Stomach (tissue), 19 donors: ENCODE measurements at places on chromosomes 5 and 9.

- no peak for DNase-seq
These were observed 28.6 kb downstream of the FKBP15 start for GRCh38 chr9:113192455-113192854.

DNA sequence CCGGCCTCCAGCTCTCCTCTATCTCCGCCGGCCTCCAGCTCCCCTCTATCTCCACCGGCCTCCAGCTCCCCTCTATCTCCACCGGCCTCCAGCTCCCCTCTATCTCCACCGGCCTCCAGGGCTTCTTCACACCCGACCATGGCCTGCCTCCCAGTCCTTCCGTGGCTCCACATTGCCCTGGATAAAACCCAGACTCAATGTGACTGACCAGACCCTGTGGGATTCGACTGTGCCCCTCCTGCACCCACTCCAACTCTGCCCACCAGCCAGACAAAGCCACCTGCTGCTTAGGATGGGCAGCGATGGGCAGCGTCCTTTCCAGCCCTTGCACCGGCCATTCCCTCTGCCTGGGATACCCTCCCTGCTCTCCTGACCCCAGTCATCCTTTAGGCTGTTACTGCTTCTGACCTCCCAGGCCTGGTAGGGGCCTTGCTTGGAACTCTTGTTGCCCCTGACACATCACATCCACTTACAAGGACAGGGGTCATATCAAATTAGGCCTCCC lies 30.5 kb upstream of the RXRA start:
- no peak for DNase-seq

GRCh38 chr5:178544166-178544834 lies 45.9 kb downstream of the COL23A1 start:
- DNase-seq: no peak

GRCh38 chr9:131986576-131986975 lies 93.1 kb downstream of the MED27 start:
- DNase-seq: no peak

DNA sequence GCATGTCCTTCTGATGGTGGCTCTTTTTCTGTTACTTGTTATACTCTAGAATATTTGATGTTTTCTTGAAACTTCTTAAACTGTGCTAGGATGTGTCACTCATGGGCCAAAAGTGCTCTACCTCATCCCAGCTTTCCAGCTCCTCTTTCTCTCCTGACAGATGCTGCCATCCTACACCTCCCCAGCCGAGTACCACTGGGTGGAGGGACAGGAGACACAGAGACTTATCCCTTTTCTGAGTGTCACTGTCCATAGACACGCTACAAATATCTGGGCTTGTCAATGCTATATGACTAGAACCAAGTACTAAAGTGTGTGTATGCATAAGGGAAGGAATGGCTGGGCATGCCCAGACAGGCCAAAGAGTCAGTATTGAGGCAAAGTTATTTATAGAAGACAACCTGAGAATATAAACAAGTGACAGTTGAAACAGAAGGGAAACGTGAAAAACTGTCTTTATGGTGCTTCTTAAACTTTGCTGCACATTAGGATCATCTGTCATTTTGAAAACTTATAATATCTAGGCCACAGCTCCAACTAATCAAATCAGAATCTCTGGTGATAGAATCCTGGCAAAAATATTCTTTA lies 188.0 kb downstream of the CARTPT start:
- no peak for DNase-seq

DNA sequence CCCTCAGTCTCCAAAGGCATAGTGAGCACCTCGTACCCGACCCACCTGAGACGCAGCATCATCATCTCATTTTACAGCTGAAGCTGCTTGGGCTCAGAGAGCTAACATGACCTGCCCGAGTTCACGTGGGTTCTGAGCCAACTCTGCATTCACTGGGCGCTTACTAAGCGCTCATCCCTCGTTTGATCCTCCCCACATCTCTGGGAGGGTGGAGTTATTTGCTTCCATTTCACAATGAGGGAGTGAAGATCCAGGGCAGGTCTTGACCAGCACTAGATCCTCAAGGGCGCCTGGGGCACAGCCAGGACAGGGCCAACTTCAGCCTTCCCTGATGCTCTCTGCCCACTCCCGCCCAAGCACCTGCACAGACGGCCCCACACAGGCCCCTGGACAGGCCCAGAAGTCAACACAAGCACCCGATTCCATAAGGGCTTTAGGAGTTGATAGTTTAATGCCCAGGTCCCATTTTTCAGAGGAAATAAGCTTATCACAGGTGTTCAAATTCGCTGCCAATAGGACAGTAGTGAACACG lies 80.8 kb downstream of the HRH2 start:
- DNase-seq: no peak

- no peak for DNase-seq
These were observed 2.8 kb downstream of the GM2A start for GRCh38 chr5:151255621-151256286.

DNA sequence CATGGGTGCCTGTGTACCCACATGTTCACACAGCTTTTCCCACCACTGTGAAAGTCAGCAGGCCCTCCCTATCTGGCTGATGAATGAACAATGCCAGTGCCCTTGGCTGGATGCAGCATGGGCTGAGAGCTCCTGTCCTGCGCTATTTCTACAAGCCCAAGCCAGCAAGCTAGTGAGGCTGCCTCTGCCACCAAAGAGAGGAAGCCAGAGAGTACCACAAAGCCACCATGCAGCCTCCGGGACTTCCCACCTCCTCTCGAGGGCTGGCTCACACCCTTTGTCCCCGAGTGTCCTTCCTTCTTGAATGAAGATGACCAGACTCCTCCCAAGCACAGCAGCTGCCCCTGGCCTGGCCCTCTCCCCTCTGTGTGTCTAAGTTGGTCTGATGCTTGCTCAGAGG lies 76.5 kb downstream of the SH3PXD2B start:
- DNase-seq: no peak
